H7 (cell line): ENCODE measurements at places on chromosomes 16 and 17.

DNA sequence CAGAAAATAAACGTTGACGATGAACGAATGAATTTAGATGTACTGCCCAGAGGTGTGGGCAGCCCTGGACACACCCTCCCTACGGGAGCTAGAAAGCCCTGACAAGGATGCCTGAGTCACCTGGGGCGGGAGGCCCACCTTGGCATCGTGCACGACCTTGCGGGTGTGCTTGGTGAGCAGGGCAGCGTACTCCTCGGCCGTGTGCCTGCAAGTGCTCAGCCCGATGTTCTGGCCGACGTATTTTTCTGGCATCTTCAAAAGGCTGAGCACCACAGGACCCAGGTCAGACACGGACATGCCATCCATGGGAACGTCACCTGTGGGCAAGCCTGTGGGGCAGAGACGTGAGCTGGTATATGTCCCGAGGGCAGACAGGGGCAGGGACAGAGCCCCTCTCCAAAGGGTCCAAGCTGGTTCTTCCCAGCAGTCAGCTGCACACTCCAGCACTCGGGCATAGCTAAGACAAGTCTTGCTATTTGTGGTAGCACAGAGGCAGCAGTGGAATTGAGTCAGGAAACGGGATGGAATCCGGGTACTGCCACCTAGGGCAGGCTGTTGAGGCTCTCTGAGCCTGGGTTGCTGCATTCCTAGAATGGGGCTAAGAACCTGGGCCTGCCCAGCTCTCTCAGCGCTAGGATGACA lies 10.8 kb downstream of the NMRAL1 start:
- no peak for DNase-seq

DNA sequence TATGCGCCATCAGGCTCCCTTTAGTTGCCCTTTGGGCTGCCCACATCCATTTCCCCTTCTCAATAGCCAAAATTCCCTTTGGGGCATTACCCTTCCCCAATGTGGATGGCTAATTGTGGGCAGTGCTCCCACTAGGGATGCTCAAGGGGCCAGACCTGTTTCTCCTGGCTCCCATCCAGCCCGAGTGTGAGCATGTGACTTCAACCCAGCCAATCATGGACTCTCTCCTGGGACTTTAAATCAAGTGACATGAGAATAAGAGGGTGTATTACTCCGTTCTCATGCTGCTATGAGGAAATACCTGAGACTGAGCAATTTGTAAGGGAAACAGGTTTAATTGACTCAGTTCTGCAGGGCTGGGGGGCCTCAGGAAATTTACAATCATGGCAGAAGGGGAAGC lies 60.9 kb upstream of the WSB1 start:
- peak; percentile 24 for DNase-seq

GRCh38 chr17:45972531-45972930 lies 26.5 kb upstream of the STH start:
- DNase-seq = no peak

GRCh38 chr16:48361012-48361411 lies 24.2 kb downstream of the SIAH1 start:
- no peak for DNase-seq

GRCh38 chr17:19021622-19022083 lies 17.1 kb upstream of the FAM83G start:
- DNase-seq = no peak

- DNase-seq = no peak
These were observed 346.0 kb downstream of the PMP22 start for GRCh38 chr17:14919094-14919493.

DNA sequence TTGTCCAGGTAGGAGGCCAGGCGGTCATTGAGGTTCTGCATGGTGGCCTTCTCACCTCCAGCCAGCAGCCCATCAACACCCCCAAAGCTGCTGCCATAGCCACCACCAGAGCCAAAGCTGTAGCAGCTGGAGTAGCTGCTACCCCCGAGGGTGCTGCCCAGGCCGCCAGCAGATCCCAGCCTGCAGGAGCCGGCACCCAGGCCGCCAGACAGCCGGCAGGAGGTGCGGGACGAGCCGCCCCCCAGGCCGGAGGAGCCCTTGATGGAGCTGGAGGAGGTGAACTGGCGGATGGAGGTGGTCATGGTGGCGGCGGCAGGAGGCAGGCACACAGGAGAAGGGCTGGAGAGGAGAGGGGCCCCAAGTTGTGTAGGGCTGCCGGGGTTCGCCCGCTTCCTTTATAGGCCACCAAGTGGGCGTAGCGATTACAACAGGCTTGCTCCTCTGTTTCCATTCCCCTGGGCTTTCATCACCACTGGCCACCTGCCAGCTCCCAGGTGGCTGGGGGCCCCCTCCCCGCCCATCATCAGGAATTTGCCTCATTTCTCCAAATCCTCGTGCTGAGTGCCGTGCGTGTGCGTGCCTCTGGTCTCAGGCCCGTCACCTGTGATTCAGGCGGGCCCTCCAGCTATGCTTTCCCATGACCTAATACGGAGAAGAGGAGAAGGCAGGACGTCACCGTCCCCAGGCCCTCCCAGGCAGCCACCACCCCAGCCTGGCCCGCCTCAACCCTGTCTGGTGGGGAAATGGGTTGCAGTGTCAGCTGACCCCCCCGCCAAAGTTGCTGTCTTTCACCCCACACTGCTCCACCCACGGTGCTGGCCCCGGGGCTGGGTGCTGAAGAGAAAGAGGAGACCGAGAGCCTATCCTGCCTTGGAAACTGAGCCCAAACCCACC lies at the start of gene KRT17:
Gene KRT17, minus strand, starts transcription at position 368 of the 894 bp plus-strand sequence. Its CDS starts 66 bp downstream, at position 302.
- DNase-seq = peak; percentile 84

GRCh38 chr17:76077584-76078110 lies 1.3 kb upstream of the ZACN start:
- peak; percentile 72 for DNase-seq

DNA sequence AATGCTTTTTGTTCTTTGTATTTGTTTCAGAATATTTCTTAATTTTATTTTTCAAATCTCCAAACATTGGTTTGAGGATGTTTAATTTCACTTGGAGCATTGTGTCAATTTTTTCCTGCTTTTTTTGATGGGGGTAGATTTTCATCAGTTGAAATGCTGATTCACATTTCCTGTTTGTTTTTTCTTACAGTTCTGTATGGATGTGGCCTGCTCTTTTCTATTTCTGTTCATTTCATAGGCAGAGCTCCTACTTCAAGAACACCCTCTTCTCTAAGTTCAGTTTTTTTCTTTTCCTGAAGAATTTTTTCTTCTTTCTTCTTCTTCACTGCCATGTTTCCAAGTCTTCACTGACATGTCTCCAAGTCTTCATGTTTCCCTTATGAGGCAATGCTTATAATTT lies 8.8 kb downstream of the MBTD1 start:
- DNase-seq = no peak
